ENCODE measurements at places on chromosomes 1 and 21. TPM values are rescaled to one million over a fixed set of nuclear protein-coding genes. Genes with fewer than 3 reads are reported as not detected.
A peak's percentile ranks its signal among the peaks of the same experiment; 100 is the strongest.

ACKR1 gene
- 2.7 TPM for total RNA-seq

GRCh38 chr1:229025576-229025975 is 245.3 kb upstream of the RAB4A start:
- no peaks in the 10 kb centered on the region for H3K36me3 ChIP-seq
- H3K4me1 ChIP-seq = peaks cover 54% of the 10 kb centered on the region
- H3K27ac ChIP-seq = no peak overlapping the region
- H3K4me3 ChIP-seq = no peak overlapping the region
- H3K27me3 ChIP-seq = no peaks in the 10 kb centered on the region
- DNase-seq = no peak

DNA sequence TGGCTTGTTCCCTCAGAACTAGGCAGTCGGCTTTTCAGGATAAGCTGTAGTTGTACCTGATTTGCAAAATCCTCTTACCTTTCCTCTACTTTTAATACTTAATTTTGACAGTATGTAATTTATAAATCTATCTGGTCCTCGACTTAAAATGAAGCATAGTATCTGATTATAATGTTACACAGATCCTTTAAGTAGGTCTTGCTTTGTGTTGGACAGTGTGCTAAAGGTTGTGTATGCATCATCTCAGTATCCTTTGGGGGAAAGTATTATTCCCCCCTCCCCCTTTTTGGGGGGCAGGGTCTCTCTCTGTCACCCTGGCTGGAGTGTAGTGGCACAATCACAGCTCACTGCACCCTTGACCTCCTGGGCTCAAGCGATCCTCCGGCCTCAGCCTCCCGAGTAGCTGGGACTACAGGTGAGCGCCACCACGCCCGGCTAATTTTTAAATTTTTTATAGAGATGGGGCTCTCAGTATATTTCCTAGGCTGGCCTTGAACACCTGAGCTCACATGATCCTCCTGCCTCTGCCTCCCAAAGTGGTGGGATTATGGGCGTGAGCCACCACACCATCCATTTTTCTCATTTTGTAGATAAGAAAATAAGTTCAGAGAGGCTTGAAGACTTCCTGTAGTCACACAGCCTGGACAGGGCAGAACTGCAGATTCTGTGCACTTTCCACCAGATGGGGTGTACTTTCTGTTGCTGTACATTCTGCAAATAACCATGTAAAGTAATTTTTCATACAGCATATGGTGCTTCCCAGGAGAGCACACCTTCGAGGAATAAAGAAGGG is 791 bp upstream of the STX6 start:
- H3K36me3 ChIP-seq = no peaks in the 10 kb centered on the region
- peak overlapping the region; percentile 94 for H3K4me3 ChIP-seq
- H3K4me1 ChIP-seq = peaks cover 4% of the 10 kb centered on the region
- DNase-seq = no peak
- H3K27ac ChIP-seq = peak overlapping the region; percentile 69

CD247 gene
- 0.31 TPM for total RNA-seq
